CD4-positive, alpha-beta T cell treated with Interleukin-6 at 100 ng/mL for 8 hours (primary cell): ENCODE measurements at places on chromosomes 12 and 14.

- no peak for DNase-seq
These were observed 21.1 kb downstream of the OR10G3 start for GRCh38 chr14:21558703-21559170.

DNA sequence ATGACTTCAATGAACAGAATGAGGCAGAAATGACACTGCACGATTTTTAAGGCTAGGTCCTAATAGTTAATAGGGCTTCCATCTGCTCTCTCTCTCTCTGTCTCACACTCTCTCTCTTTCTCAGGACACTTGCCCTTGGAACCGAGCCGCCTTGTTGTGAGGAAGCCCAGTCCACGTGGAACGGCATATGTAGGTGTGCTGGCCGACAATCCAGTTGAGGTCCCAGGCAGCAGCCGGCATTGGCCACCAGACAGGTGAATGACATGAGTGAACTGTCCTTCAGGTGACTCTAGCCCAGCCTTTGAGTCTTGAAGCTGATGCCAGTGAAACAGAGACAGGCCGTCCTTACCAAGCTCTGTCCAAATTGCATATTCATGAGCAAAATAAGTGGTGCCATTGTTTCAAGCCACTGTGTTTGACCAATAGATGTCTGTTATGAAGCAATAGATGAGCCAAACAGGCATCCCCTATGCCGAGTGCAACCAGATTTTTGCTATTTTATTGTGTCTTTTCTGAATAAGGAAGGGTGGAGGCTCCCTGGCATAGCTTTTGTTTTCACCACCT, 217.5 kb upstream of the LHX5 start:
- no peak for DNase-seq

- no peak for DNase-seq
These were observed 117.1 kb upstream of the NCOR2 start for GRCh38 chr12:124684496-124684895.

GRCh38 chr14:90536092-90536491, 139.3 kb downstream of the CALM1 start:
- DNase-seq = no peak

GRCh38 chr14:20754308-20754707, 8.6 kb downstream of the EDDM3A start:
- DNase-seq = no peak

DNA sequence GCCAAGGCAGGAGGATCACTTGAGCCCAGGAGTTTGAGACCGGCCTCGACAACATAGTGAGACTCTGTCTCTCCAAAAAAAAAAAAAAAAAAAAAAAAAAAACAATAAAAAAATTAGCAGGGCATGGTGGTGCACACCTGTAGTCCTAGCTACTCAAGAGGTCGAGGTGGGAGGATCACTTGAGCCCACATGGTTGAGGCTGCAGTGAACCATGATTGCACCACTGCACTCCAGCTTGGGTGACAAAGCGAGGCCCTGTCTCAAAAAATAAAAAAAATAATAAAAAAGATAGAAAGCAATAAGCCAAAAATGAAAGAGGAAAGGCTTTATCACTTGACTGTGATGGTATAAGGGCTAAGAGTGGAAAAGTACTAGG, 10.2 kb upstream of the PEBP1 start:
- DNase-seq = no peak

- DNase-seq = no peak
These were observed 318.2 kb downstream of the NUAK1 start for GRCh38 chr12:105820429-105821125.

- no peak for DNase-seq
These were observed 197.1 kb upstream of the FOXN3 start for GRCh38 chr14:89614009-89614691.

GRCh38 chr12:111656016-111656415, 29.7 kb downstream of the BRAP start:
- no peak for DNase-seq

DNA sequence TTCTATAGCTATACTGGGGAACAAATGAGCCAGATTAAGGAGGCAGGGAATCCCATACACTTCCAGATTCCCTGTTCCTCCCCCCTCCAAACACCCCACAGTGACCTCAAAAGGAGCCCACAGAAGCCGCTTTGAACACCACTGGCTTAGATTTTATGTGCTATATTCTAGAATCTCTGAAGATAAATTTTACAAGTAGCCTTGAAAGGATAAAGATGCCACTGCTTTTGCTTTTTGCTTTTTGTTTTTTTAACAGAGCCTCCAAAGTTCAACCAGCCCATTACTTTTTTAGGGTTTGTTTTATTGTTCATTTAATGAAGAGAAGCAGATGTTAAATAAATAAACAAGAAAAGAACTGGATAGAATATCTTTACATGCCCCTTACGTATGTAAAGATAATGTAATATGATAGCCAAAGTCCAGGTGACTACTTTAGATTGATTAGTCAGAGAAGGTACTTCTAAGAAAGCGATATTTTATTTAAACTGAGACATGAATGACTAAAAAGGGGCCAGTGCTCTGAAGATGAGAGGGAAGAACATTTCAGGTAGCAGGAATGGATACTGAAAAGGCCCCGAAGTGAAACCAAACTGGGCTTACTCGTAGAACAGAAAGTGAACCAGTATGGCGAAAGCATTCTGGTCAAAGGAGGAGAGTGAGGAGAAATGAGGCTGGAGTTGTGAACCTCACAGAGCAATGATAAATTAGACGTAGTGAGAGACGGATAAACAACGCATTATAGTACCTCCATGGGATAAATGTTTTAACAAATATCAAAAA, 44.6 kb downstream of the DUSP6 start:
- DNase-seq = no peak

GRCh38 chr14:73760598-73761586, 46.7 kb upstream of the PNMA1 start:
- DNase-seq = no peak

DNA sequence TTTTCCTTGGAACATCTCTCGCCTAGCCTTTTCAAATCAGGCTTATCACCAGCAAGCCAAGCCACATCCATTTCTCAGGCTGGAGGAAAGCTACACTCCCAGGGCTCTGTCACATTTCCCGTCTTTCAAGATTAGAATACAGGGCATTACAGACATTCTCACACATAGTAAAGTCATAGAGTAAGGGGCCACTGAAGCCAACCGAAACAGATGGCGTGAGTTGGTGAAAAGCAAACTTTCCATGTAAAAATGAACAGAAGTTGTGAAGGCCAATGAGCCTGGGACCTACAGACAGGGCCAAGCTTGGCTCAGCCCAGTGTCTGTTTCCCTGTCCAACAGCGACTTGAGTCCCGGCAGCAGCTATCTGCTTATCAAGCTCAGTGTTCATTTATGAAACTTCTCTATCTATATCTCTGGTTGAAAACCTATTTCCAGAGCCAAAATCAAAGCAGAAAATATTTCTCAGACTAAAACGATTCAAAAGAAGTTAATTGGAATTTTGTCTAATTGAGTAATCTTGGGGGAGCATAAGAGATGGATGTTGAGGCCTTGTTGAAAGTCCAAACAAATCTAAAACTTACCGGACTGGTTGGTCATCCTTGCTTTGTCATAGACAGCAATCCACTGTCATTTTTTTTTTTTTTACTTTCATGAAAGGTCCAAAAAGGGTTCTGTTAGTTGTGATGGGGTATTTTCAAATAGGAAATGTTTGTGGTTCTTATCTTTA, 105.6 kb downstream of the DAAM1 start:
- no peak for DNase-seq

GRCh38 chr12:47449797-47450196, 256.0 kb downstream of the RPAP3 start:
- no peak for DNase-seq

- no peak for DNase-seq
These were observed 118.6 kb downstream of the GCH1 start for GRCh38 chr14:54784060-54784459.

GRCh38 chr14:62369919-62370560, 607.8 kb downstream of the SNAPC1 start:
- DNase-seq = no peak

- DNase-seq = no peak
These were observed 1.1 kb downstream of the ADSS1 start for GRCh38 chr14:104724981-104725771.

DNA sequence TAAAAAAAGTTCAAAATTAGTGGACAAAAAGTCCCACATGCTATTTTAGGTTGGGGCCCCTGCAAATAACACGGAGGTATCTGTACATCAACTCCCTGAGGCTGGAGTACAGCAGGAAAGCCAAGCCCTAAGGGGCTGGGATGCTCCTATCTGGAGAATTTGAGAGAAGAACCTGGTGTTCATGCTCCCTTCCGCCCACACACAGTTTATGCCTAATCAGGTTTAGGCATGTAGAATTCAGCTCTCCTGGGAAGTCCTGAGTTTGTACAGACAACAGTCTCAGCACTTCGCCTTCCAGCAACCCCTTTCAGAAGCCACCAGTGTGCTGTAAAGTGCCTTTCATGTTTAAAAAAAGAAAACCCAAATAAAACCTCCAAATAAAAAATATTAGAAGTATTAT, 237.3 kb upstream of the GRIP1 start:
- DNase-seq = no peak

DNA sequence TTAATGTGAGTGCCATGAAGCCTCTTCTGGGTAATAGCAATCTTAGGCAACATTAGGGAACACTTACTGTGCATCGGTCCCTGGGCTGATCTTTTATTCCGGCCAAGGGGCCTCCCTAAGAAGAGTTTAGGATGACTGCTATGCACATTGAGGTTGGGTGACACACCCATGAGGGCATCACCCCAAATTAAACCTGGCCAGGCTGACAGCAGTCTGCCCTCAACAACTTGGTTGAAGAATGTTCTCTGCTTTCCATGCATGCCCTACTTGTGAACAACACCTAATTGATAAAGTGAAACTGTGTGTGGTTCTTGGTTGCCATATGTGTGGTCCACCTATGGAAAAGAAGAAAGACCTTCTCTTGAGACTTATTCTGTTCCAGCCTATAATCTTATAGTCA, 1098.0 kb downstream of the BCL11B start:
- DNase-seq = no peak

DNA sequence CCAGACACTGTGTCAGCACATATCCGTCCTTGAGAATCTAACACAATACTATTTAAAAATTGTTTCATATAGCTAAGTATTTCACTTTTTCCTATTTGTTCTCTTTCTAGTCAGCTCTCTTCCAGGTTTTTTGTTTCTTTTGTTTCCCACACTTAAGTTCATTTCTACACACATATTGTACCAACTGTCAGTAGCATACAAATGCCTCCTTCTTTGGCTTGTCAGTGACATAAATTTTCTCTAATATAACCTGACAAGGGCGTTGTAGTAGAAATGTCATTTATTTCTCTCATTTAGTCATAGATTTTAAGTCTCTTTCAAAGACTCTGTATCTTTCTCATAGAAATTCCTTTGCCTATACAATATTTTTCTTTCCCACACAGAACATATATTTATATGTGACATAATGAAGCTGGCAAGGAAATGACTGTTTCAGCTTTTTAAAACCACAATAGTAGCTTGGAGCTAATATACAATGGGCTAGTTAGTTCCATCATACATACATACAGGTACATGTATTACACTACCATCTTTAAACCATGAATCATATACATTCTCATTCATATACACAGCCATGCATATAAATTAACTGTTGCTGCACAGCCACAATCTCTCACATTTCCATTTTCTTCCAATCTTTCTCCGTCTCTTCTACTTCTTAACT, 42.3 kb upstream of the EPS8 start:
- no peak for DNase-seq

DNA sequence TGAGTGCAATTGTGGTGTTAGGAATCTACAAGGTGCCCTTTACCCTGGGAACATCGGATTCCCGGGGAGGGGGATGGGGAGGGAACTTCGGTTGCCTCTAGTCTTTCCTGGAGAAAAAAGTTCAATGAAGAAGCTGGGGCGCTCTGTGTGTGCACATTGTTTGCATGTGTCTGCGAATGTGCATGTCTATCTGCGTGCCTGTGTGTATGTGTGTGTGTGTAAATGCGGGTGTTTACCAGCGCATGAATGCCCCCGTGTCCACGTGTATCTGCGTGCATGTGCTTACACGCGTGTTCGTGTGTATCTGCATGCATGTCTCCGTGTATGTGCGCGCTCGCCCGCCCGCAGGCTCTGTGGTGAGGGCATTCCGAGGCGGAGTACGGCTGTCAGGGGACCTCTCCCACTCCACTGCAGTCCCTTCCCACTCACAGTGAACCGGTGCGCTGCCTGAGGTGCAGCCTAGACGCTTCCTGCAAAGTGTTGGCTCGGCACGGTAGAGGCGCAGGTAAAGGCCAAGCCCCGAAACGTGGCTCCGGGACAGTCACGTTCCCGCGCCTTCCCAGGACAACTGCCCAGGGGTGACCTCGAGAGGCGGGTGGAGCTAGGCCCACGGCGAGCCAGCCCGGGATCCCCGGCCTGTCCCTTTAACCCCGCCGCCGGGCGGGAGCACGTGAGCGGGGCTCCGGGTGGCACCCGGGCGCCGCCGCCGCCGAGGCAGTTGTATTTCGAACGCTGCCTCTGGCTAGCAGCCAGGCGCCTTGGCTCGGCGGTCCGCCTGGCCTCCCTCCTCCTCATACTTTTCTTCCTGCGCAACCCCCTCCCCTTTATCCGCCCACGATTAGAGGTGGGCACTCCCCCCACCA, 539 bp upstream of the HMGA2 start:
- no peak for DNase-seq

DNA sequence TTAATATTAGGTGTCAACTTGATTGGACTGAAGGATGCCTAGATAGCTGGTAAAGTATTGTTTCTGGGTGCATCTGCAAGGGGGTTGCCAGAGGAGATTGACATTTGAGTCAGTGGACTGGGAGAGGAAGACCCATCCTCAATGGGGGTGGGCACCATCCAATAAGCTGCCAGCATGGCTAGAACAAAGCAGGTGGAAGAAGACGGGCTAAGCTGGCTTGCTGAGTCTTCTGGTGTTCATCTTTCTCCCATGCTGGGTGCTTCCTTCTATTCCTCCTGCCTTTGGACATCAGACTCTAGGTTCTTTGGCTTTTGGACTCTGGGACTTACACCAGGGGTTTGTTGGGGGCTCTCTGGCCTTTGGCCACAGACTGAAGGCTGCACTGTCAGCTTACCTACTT, 87.4 kb downstream of the SLC38A1 start:
- DNase-seq = no peak

DNA sequence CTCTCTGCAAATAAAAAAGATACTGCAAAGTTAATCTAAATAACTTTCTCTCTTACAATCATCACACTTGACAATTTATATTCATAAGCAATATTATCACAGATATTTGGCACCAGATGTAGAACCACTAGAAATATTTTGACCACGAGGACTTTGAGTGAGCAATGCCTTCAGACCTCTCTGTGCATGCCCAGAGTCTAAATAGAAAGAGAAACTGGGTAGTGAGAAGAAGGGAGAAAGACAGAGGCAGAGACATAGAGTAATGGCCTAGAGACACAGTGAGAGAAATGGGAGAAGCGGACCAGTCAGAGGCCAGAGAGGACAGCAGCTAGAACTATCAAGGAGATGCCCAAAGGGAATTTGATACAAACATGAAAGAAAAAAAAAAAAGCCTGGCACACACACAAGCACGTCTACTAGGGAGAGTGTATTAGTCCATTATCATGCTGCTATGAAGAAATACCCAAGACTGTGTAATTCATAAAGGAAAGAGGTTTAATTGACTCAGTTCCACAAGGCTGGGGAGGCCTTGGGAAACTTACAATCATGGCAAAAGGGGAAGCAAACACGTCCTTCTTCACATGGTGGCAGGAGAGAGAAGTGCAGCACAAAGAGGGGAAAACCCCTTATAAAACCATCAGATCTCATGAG, 41.1 kb downstream of the BMP4 start:
- DNase-seq = no peak
